ENCODE measurements at places on chromosomes 7 and 10. TPM values are rescaled to one million over a fixed set of nuclear protein-coding genes. Genes with fewer than 3 reads are reported as not detected.

- DNase-seq = no peak
- H3K27ac ChIP-seq = no peak overlapping the region
- H3K4me3 ChIP-seq = no peak overlapping the region
- H3K4me1 ChIP-seq = no peaks in the 10 kb centered on the region
These were observed 182.0 kb downstream of the CUX1 start for GRCh38 chr7:101999393-101999792.

DNA sequence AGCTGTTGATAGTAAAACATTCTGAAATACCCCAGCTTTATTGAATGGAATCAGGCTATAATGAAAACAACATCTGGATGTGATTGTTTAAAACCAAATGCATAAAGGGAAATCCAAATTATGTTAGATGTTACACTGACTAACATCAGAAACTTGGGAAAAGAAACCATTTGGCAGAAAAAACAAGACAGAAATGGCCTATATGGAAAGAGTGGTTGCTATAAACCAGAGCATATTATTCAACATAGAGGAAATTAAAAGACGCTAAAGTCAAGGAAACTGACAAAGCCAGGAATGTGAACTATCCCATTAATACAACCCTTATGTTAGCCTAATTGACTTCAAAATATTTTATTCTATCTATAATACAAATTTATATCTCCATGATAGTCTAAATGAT is 53.0 kb upstream of the CABCOCO1 start:
- no peaks in the 10 kb centered on the region for H3K4me1 ChIP-seq
- H3K4me3 ChIP-seq = no peak overlapping the region
- H3K27ac ChIP-seq = no peak overlapping the region

- DNase-seq = no peak
- H3K4me3 ChIP-seq = no peak overlapping the region
- H3K27ac ChIP-seq = no peak overlapping the region
- no peaks in the 10 kb centered on the region for H3K36me3 ChIP-seq
- H3K4me1 ChIP-seq = no peaks in the 10 kb centered on the region
- H3K27me3 ChIP-seq = no peaks in the 10 kb centered on the region
These were observed 196.8 kb downstream of the ADRA2A start for GRCh38 chr10:111273635-111274034.

DNA sequence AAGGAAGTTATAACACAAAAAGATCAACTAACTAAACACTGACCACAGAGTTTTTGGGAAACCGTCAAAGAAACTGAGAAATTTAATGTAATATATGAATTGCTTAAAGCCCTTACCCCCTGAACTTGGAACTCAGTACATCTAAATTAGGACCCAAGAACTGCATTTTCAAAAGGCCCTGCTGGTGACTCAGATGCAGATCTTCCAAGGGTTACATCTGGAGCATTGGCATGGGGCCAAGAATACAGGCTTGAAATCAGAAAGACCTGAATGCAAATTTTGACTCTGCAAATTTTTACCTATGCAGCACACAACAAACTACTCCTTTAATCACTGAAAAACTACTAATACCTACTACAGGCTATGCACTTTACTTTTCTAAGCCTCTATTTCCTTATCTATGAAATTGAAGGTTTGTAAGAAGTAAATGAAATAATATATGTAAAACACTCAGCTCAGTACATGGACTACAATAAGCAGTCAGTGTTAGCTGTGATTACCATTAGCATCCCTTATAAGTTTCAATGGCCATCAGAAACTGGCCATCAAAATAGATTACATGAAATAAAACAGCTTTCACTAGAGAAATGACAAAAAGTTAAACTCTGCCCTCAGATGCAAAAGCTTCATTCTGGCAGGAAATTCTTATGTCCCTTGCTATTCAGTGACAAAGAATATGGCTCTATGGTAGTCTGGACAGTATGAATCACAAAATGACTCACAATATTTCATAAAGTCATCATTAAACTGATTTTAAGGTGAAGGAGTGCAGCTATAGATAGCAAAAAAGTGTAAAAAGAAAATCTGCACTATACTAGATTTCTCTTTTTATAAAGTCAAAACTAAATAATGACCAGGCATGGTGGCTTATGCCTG is 43.6 kb downstream of the NSUN6 start:
- H3K36me3 ChIP-seq = peaks cover 47% of the 10 kb centered on the region
- no peak overlapping the region for H3K27ac ChIP-seq
- no peaks in the 10 kb centered on the region for H3K4me1 ChIP-seq
- H3K4me3 ChIP-seq = no peak overlapping the region

- DNase-seq = peak; percentile 57
- H3K27ac ChIP-seq = no peak overlapping the region
- no peaks in the 10 kb centered on the region for H3K36me3 ChIP-seq
- no peaks in the 10 kb centered on the region for H3K4me1 ChIP-seq
- H3K4me3 ChIP-seq = no peak overlapping the region
These were observed 18.4 kb upstream of the SORCS3 start for GRCh38 chr10:104622598-104623209.

DNA sequence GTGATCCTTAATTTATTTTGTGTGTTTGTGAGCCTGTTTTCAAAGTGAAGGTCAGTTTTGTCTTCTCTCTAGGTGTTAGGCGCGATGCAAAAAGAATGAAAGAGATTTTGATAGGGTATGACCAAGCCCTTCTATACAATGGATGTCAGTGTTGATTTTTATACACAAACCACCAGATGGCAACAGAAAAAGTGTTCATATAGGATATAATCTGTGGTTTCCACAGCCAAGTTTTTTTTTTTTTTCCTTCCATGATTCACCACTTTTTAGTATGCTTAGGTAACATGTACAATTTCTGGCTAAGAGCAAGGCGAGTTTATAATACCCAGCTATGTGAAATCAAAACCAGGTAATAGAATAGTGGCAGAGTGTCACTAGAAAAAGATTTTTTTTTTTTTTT is 8.1 kb downstream of the SDK1 start:
- H3K4me1 ChIP-seq = no peaks in the 10 kb centered on the region
- H3K27ac ChIP-seq = no peak overlapping the region
- no peak for DNase-seq
- no peaks in the 10 kb centered on the region for H3K36me3 ChIP-seq
- no peak overlapping the region for H3K4me3 ChIP-seq

DNA sequence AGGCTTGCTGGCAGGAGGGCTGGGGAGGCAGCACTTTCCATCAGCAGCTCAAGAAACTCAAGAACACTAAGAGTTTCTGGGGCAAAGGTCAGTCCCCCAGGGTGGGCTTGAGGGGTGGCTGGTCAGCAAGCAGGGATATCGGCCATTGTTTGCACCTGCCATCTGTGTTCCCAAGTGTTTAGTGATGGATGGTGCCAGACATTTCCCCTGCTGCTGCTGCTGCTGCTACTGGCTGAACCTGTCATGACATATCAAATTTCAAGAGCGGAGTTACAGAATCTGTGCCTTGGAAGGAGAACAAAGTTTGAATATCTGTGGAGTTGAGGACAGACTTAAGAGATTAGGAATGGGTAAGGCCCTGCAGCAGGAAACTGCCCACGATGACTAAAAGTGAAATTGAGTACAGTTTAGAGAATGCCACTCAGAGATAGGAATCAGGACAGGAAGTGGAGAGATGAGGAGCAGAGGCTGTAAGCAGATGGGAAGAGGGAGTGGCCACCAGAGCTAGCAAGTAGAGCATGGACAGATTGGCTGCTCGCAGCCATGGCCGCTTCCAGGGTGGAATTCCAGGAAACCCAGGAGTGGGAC is 39.2 kb upstream of the PPP1R3C start:
- H3K27me3 ChIP-seq = no peaks in the 10 kb centered on the region
- H3K4me3 ChIP-seq = no peak overlapping the region
- H3K4me1 ChIP-seq = peaks cover 5% of the 10 kb centered on the region
- H3K27ac ChIP-seq = no peak overlapping the region
- no peaks in the 10 kb centered on the region for H3K36me3 ChIP-seq

GRCh38 chr7:93559639-93560491 is 14.7 kb downstream of the CALCR start:
- no peaks in the 10 kb centered on the region for H3K4me1 ChIP-seq
- H3K4me3 ChIP-seq = no peak overlapping the region
- no peaks in the 10 kb centered on the region for H3K36me3 ChIP-seq
- DNase-seq = no peak
- H3K27me3 ChIP-seq = no peaks in the 10 kb centered on the region
- H3K27ac ChIP-seq = no peak overlapping the region

DNA sequence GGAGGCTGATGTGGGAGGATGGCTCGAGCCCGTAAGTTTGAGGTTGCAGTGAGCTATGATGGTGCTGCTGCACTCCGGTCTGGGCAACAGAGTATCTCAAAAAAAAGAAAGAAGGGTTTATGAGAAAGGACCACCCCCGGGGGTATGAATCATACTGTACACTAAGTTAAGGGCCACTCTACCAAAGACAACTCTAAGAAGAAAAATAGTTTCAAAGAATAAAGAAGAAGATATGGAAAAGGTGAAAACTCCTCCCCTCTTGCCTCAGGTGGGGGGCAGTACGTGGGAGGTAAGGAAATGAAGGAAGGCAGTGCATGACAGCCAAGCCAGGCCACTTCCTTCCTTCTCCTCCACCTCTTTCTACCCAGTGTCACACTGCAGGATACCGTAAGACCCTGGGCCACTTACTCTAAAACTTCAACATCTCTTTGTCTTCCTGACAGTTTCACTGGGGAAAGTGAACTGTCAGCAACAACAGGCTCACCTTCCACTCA is 61.3 kb downstream of the PIP4K2A start:
- DNase-seq = no peak
- H3K4me1 ChIP-seq = peaks cover 32% of the 10 kb centered on the region
- no peak overlapping the region for H3K4me3 ChIP-seq

The ARHGAP12 gene
- 343 TPM for total RNA-seq

GRCh38 chr7:133784486-133785001 is 342.6 kb upstream of the LRGUK start:
- no peaks in the 10 kb centered on the region for H3K36me3 ChIP-seq
- no peak overlapping the region for H3K4me3 ChIP-seq
- no peaks in the 10 kb centered on the region for H3K27me3 ChIP-seq
- H3K4me1 ChIP-seq = no peaks in the 10 kb centered on the region

DNA sequence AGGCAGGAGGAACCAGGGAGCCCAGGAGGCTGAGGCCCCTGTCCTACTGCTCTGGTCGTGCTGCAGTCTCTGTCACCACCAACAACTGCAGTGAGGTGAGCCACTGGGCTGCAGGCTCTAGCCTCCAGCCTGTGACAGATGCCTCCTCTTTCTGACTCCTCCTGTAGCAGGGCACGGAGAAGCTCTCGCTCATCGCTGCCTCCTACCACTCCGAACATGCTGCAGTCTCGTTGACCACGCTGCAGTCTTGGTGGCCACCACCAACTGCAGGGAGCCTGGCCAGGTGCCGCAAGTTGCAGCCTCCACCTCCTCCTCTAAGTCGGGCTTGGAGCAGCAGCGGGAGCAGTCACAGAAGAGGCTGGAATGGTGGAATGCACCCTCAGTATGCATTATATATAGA is 22.1 kb upstream of the VOPP1 start:
- no peaks in the 10 kb centered on the region for H3K4me1 ChIP-seq
- H3K36me3 ChIP-seq = no peaks in the 10 kb centered on the region
- H3K4me3 ChIP-seq = no peak overlapping the region
- H3K27me3 ChIP-seq = peaks cover 7% of the 10 kb centered on the region

GRCh38 chr7:151743481-151743983 is 133.4 kb downstream of the PRKAG2 start:
- no peaks in the 10 kb centered on the region for H3K36me3 ChIP-seq
- H3K4me1 ChIP-seq = peaks cover 34% of the 10 kb centered on the region
- DNase-seq = no peak
- no peak overlapping the region for H3K4me3 ChIP-seq
- H3K27me3 ChIP-seq = no peaks in the 10 kb centered on the region
- H3K27ac ChIP-seq = no peak overlapping the region

The ASNS gene
- 20.0 TPM for total RNA-seq

The HOXA9 gene
- total RNA-seq = not detected

The PPP1R17 gene
- total RNA-seq = not detected

DNA sequence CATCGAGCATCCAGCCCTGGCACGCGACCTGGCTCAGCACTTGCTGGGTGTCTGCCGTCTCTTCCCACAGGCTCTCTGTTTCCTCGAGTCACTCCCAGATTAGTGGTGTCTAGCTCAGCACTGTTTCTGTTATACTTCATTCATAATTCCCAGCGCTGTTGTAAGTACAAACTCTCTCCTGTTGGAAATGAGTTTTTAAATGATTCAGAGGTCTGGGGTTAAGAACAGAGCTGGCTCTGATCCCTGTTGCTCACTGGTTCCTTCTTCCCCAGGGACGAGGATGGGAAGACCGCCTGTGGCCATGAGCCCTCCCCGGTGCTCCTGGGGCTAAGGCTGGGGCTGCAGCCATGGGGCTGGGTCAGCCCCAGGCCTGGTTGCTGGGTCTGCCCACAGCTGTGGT is 17.3 kb upstream of the C10orf95 start:
- no peak for DNase-seq
- peaks cover 6% of the 10 kb centered on the region for H3K36me3 ChIP-seq
- no peaks in the 10 kb centered on the region for H3K27me3 ChIP-seq
- no peak overlapping the region for H3K4me3 ChIP-seq
- peaks cover 24% of the 10 kb centered on the region for H3K4me1 ChIP-seq
- peak overlapping the region; percentile 56 for H3K27ac ChIP-seq

- H3K27ac ChIP-seq = peak overlapping the region; percentile 92
- peak; percentile 59 for DNase-seq
- H3K4me3 ChIP-seq = peak overlapping the region; percentile 69
- peaks cover 82% of the 10 kb centered on the region for H3K4me1 ChIP-seq
- no peaks in the 10 kb centered on the region for H3K36me3 ChIP-seq
- peaks cover 67% of the 10 kb centered on the region for H3K27me3 ChIP-seq
These were observed 1.0 kb downstream of the CHST15 start for GRCh38 chr10:124092250-124092859.

DNA sequence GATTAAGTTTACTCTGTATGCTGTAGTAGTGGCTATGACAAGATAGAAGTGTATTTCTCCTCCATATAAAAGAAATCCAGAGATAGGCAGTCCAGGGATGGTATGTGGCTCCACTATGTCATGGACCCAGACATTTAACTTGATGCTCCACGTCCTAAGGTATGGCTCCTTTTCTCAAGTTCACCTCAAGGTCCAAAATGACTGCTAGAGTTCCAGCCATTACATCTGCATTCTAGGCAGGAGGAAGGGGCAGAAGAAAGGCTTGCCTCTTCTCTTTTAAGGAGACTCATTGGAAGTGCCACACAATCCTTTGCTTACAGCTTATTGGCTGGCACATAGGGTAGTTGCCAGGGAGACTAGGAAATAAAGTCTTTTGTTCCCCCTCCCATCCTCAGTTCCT is 27.7 kb upstream of the ATXN7L1 start:
- no peaks in the 10 kb centered on the region for H3K27me3 ChIP-seq
- H3K36me3 ChIP-seq = no peaks in the 10 kb centered on the region
- no peak for DNase-seq
- no peak overlapping the region for H3K4me3 ChIP-seq
- no peaks in the 10 kb centered on the region for H3K4me1 ChIP-seq

DNA sequence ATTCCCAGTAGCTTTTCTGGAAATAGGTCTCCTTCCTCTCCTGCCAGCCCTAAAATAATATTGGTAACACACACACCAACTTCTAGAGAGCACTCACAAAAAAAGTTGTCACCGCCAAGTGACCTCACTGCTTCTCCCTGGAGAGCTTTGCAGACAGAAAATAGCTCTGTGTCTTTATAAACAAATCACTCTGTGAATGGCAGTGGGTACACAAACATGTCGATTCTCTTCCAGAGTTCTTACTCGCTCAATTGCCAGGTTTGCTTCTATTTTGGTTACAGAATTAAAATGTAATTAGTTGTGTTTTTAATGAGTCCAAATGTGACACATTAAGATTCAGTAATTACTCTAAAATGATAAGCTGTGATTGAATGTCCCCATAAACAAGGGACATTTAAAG is 649.2 kb upstream of the C7orf33 start:
- peak; percentile 9 for DNase-seq
- no peaks in the 10 kb centered on the region for H3K4me1 ChIP-seq
- H3K27me3 ChIP-seq = no peaks in the 10 kb centered on the region
- no peaks in the 10 kb centered on the region for H3K36me3 ChIP-seq
- H3K4me3 ChIP-seq = no peak overlapping the region

Data from stomach (tissue), 19 donors.